Activated T-cell treated with anti-CD3 and anti-CD28 coated beads, Interleukin-2, amount 50 U/mL, for 72 hours (primary cell): ENCODE measurements at places on chromosomes 13 and 19.

GRCh38 chr13:40982772-40983171 is 36.3 kb downstream of the ELF1 start:
- peaks cover 26% of the 10 kb centered on the region for H3K36me3 ChIP-seq
- no peaks in the 10 kb centered on the region for H3K27me3 ChIP-seq
- peak; percentile 58 for DNase-seq
- peak overlapping the region; percentile 100 for H3K27ac ChIP-seq
- H3K4me3 ChIP-seq = peak overlapping the region; percentile 90

GRCh38 chr19:47225746-47226425 is 5.1 kb downstream of the BBC3 start:
- peak overlapping the region; percentile 92 for H3K4me3 ChIP-seq
- peak overlapping the region; percentile 47 for H3K27ac ChIP-seq
- peak; percentile 94 for DNase-seq
- H3K4me1 ChIP-seq = peaks cover 10% of the 10 kb centered on the region

DNA sequence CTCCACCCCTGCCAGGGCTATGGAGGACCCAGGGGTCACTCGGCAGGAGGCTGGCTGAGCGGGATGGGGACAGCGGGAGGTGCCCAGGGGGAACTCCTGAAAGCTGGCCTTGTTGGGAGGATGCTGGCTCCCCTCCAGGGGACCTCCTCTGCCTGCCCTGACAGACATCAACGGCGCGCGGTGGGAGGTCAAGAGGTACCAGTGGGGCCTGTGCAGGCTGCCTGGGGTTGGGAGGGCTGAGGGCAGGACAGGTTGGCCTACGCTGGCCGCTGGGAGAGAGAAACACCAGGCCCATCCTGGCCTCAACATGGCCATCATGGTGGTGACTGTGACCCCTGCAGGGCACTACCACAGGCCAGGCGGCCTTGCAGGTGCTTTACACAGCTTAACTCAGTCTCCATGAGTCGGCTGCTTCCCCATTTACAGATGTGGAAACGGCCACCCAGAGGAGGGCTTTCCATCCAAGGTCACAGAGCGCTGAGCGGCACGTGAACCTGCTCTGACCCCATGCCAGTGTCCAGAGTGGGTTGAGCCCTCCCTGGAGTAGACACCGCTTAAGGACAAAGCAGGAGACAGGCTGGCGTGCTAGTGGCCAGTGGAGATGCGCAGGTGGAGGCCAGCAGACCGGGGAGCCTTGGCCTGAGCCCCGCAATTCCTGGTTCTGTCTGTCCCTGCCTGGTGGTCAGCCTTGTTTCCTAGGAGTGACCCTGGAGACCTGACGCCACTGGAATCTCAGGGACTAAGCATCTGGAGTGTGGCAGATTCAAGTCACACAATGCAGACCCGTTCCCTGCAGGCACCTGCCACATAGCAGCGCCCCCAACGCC is 27.6 kb downstream of the CEBPG start:
- no peaks in the 10 kb centered on the region for H3K36me3 ChIP-seq
- H3K4me1 ChIP-seq = peaks cover 3% of the 10 kb centered on the region
- no peak for DNase-seq

GRCh38 chr19:46533078-46533620 is 37.5 kb upstream of the PNMA8B start:
- no peaks in the 10 kb centered on the region for H3K27me3 ChIP-seq
- no peak overlapping the region for H3K27ac ChIP-seq
- DNase-seq = no peak
- H3K36me3 ChIP-seq = no peaks in the 10 kb centered on the region
- H3K4me3 ChIP-seq = no peak overlapping the region

GRCh38 chr13:32314271-32315237 is 609 bp downstream of the ZAR1L start:
- peak overlapping the region; percentile 100 for H3K27ac ChIP-seq
- H3K27me3 ChIP-seq = no peaks in the 10 kb centered on the region
- peak overlapping the region; percentile 91 for H3K4me3 ChIP-seq
- H3K36me3 ChIP-seq = peaks cover 3% of the 10 kb centered on the region
- peaks cover 29% of the 10 kb centered on the region for H3K4me1 ChIP-seq

GRCh38 chr19:22335716-22336115 is 49.5 kb downstream of the ZNF729 start:
- H3K4me3 ChIP-seq = no peak overlapping the region
- no peak overlapping the region for H3K27ac ChIP-seq
- peaks cover 8% of the 10 kb centered on the region for H3K36me3 ChIP-seq
- no peaks in the 10 kb centered on the region for H3K27me3 ChIP-seq

DNA sequence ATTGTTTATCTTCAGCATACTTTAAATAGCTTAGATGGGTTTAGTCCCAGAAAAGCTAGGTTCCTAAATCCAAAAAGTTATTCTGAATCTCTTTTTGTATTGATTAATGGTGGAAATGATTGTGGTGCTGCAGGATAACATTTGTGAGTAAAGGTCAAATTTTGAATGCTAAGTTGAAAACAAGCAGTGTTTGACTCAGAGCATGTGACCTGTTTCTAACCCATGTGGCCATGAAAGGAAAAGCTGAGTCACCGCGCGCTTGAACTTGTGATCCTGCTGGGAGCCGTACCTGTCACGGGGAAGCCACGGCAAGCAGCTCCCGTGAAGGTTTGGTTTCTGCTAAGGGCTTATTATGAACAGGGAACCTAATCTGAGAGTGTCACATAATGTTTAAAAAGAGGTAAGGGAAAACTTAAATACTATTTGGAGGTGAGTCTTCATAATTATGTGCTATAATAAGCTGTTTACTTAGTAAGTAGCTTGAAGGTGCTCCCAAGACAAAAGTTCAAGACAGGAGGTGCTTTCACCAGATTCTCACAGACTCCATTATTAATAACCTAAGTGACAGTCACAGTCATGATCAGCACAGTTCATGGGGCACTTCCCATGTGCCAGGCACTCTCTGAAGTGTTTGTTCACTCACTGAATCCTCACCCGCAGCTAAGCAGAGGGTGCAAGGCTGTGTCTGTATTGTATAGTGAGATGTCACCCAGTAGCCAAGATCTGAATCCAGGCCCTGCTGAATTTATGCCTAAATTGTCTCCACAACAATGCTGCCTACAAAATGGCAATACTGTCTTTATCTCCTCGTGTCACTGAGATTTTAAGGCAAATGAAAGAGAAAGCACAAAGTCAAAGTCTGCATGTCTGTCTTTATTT is 286.5 kb downstream of the MYO16 start:
- H3K27me3 ChIP-seq = peaks cover 33% of the 10 kb centered on the region
- DNase-seq = peak; percentile 89
- no peaks in the 10 kb centered on the region for H3K36me3 ChIP-seq
- H3K4me1 ChIP-seq = peaks cover 20% of the 10 kb centered on the region
- H3K4me3 ChIP-seq = peak overlapping the region; percentile 86

DNA sequence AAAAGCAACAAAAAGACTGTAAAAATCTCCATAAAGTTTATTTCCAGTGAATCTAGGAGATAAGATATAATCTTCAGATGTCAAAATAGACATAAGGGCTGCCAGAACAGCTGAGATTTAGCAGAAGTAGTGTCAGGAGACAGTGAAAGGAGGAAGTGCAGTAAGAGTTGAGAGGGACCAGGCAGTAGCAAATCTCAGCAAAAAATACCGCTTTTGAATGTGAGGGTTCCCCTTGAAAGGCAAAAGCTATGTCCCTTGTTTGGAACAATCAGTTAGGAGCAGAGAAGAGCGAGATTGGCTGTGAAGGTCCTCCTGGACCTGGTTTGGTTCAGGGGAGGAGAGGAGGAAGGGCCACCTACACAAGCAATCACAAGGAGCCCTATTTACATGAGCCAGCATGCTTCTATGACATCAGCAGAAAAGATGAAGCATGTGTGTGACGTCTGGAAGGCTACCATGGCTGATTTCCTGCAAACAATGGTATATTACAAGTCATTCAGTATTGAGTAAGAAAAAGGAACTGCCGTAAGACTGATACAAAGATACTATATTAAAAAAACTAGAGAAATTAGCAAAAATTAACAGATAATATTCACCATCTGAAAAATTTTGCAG is 98.9 kb upstream of the SIAH3 start:
- DNase-seq = no peak
- no peak overlapping the region for H3K27ac ChIP-seq
- no peaks in the 10 kb centered on the region for H3K27me3 ChIP-seq
- peaks cover 4% of the 10 kb centered on the region for H3K4me1 ChIP-seq
